ENCODE measurements at places on chromosomes 13 and 19.

DNA sequence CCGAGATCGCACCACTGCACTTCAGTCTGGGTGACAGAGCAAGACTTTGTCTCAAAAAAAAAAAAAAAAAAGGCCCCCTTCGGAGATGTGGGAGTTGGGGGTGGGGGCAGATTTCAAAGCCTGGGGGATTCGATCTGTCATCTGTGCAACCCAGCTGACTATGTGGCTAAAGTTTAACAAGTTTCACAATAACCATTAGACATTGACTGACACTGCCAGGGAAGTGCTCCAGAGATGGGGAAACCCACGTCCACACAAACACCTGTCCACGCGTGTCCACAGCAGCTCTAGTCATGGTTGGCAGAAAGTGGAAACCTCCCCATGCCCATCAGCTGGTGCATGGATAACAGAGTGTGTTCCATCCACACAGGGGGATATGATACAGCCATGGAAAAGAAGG, 37.6 kb upstream of the HOMER3 start:
- no peak for DNase-seq

GRCh38 chr13:24161010-24161775, 673 bp downstream of the SPATA13 start:
- no peak for DNase-seq

- no peak for DNase-seq
Observed at GRCh38 chr13:36288794-36289391, 8.7 kb downstream of the CCDC169 start.

DNA sequence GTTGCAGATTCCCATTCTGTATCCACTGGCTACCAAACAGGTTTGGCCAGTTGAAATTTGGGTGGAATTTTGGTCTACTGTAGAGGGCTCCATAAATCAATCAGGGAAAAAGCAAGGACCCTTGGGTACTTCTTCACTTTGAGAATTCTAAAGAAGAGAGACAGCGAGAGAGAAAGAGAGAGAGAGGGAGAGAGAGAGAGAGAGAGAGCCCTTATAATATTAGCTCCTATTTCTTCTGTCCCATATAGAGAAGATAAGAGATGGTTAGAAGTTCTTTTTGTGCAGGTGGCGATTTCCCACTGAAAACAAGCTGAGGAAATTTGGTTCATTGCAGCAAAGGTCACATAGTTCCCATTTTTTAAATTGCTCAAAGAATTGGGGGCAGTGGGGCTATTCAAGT, 88.6 kb upstream of the ZNF536 start:
- no peak for DNase-seq

Measured in D721Med (cell line).